ENCODE measurements at places on chromosomes 7 and 10.

GRCh38 chr10:61733358-61733940 lies 70.7 kb downstream of the CABCOCO1 start:
- peak; percentile 22 for DNase-seq

DNA sequence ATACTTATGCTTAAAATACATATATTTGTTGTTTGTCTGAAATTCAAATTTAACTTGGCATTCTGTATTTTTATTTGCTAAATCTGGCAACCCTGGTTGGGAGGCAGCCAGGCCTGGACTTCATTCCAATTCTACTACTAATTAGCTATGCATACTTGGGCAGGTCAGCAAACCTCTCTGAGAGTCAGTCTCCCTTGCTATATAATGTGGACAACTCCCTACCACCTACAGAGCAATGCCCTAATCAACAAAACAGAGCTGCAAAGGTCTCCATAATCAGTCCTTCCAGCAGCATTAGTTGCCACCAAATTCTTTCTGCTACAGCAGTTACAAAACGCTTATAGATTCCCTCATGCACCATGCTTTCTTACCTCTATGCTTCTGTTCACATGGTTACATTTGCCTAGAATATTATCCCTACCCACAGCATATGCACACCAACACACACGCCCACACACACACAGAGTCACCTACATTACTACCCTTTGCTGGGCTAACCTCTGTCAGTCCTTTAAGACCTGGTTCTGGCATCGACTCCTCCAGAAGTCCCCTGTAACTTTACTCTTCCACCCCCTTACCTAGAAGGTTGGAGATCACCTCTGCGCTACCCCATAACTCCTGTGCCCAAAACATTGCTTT lies 188.7 kb downstream of the FGFR2 start:
- DNase-seq, result no peak

DNA sequence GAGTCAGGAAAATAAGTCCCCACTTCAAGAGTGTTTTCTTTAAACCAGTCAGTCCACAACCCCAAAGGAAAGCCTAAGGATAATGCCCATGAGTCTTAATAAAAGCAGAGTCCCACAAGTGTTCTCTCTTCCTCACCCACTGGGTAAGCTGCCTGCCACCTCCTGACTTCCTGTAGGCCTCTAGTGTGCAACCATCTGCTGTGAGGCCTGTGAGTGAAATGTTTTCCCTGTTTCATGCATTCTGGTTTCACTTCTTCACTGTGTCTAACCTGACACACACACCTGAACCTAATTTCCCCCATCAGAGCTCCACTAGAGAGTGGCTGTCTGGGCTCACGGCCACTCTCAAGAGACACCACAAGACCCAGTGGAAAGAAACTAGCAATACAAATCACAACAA lies 38.9 kb upstream of the GDF10 start:
- DNase-seq, result peak; percentile 63

GRCh38 chr7:41232086-41232485 lies 470.8 kb downstream of the INHBA start:
- DNase-seq, result no peak

GRCh38 chr10:18449611-18450026 lies 201.8 kb downstream of the NSUN6 start:
- DNase-seq, result no peak

DNA sequence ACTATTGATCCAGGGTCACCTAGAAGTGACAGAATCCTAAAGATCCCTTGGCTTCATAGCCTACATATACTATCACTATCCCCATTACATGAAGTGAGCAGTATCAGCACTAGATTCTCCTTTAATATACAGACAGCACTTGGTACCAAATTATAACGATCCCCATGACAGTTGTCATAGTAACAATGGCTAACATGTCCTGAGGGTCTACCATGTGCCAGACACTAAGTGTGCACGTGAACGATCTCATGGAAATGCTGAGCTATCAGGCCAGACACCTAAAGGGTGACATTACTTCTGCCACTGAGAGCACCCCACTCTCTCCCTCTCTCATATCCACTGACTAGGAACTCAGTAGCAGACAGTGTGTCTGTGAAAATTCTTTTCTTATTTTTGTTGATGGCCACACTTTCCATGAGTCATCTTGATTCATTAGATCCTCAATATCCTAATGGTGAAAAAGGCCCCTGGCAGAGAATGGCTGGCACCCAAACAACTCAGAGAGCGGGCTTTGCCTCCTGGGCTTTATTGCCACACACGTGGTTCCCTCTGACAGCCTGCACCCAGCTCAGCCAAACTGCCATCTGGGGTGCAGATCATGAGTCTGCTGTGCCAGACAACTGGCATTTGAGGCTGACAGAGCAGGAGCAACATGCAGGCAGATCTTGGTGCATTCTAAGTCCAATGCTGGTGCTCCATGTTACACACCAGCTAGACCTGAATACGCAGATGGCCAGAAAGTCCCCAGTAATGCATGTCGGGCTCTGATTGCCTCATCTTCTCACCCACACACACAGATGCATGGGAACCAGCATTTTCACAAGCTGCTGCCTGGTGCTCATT lies 176.3 kb downstream of the DGKI start:
- no peak for DNase-seq

DNA sequence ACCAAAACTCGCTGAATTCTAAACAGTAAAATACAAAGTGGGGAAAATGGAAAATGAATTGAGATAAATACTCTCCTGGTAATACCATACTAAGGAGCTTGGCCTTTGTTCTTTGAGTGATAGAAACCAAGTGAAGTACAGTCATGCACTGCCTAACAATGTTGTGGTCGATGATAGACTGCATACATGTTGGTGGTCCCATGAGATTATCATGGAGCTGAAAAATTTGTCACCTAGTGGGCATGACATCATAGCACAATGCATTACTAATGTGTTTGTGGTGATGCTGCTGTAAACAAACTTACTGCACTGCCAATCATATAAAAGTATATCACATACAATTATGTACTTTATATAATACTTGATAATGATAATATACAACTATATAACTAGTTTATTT lies 419.1 kb downstream of the ARL4A start:
- no peak for DNase-seq

- DNase-seq, result peak; percentile 39
Measured at GRCh38 chr10:100728928-100729861, 16.2 kb upstream of the PAX2 start.

GRCh38 chr7:76122516-76123239 lies 74.8 kb downstream of the MDH2 start:
- DNase-seq, result no peak

DNA sequence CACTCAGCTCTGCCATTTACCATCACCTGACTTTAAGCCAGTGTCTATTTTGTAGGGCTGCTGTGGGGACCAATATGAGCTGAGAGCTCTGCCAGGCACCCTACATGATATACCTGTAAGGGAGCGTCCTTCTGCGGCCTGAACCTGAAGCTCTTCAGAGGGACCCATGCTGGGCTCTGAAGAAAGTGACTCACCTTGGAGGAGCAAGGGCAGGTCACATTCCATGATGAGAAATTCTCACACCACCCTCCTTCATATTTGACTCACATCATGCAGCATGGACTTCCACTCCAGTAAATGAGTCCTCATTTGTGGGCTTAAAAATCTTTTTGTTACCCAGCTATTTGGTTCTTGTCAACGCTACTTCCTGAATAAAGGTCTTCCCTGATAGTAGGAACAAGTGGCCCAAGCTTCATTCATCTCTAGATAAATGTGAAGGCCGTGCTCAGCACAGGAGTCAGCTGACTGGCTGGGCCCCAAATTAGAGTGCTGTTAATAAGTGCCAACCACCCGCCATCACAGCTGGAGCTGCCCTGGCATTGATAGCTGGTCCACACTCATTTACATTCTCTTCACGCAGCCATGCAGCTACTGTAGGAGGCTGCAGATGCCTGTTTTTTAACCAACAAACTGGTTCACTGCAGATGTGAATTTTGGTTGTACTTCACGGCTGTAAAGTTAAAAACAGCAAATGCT lies 78.4 kb downstream of the RNF216 start:
- no peak for DNase-seq

- no peak for DNase-seq
Measured at GRCh38 chr10:43060291-43060690, 16.6 kb upstream of the RET start.

DNA sequence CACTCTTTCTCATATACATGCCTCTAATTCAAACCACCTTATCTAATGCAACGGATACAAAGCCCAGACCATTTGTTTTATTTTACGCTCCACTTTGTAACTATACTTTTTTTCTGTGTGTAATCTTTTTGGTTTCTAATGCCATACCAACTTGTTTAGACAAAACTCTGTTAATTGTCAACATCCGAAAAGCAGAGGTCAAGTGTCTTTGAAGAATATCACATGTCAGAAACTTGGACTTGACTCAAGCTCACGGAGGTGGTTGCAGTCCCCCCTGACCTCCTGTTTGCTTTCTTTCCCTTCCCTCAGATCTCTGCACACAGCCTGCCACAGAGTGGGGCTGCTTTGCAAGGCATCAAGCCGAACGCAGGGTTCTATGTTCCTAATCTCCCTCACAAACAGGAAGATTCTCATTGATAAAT lies 698.9 kb downstream of the PARD3 start:
- no peak for DNase-seq

DNA sequence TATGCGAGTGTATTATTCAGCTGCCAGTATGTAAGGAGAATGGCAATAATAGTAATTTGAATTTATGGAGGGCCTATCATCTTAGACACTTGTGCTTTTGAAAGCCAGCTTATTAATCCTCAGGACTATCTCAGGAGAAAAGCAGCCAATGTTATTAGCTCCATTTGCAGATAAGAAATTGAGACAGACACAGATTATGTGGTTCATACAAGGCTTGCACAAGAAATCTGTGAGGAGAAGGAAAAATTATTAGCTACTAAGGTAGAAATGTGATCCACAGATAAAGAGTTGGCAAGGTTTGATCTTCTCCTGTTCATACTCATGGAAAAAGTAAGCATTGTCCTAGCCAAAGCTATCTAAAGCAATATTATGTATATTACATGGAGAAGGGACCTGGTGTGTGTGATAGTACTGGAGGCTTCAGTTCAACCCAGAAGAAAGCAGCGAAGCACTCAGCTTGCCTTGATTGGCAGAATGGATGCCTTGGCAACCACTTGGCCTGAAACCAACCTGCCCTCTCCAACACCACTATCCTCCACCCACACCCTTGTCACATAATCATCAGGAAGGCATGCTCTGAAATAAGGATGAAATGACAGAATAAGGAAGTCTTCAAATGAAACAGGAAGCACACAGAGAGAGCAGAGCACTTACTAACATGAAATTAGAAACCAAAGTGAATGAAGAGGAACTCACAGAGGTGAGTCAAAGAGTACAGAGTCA lies 18.0 kb downstream of the MACC1 start:
- DNase-seq, result no peak

- no peak for DNase-seq
Measured at GRCh38 chr7:2904202-2904601, 60.1 kb upstream of the GNA12 start.

DNA sequence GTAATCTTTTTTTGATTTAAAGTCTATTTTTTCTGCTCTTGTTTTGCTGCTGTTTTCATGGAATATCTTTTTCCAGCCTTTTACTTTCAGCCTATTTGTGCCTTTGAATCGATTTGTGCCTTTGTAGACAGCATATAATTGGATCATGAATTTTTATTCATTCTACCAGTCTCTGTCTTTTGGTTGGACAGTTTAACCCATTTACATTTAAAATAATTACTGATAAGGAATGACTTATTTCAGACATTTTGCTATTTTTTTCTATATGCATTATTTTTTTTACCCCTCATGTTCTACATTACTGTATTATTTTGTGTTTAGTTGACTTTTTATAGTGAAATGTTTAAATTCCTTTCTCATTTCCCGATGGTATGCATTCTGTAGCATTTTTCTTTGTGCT lies 99.6 kb downstream of the EXOC4 start:
- DNase-seq, result no peak

GRCh38 chr10:84012831-84013458 lies 126.4 kb upstream of the GHITM start:
- peak; percentile 28 for DNase-seq

- DNase-seq, result no peak
Measured at GRCh38 chr10:18306031-18306430, 165.8 kb downstream of the CACNB2 start.

GRCh38 chr10:132245056-132245455 lies 58.3 kb downstream of the DPYSL4 start:
- no peak for DNase-seq

DNA sequence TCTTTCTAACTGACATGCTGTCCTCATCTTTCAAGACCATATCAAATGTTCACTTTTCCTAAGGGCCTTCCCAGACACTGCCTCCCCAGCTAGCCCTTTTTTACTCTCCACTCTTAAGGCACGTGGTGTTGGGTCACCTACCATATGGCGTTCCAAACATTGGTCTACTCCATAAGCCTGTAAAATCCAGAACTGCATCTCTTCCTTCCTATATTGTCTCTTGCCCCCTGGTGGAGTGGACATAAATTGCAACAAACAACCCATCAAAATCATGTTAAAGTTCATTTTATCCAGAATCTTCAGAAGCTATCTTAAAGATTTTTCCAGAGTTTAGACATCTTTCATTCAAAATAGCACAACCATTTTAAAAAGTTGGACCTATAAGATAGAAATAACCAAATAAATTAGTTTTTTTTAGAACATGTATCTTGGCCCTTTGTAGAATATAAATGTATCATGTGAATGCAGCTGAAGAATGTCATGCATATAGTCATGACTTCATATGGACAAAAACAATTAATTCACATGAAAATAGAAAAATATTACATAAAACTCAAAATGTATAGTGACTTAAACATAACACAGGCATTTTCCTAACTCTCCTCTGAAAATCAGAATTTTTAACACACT lies 180.6 kb upstream of the CHRM2 start:
- DNase-seq, result no peak

DNA sequence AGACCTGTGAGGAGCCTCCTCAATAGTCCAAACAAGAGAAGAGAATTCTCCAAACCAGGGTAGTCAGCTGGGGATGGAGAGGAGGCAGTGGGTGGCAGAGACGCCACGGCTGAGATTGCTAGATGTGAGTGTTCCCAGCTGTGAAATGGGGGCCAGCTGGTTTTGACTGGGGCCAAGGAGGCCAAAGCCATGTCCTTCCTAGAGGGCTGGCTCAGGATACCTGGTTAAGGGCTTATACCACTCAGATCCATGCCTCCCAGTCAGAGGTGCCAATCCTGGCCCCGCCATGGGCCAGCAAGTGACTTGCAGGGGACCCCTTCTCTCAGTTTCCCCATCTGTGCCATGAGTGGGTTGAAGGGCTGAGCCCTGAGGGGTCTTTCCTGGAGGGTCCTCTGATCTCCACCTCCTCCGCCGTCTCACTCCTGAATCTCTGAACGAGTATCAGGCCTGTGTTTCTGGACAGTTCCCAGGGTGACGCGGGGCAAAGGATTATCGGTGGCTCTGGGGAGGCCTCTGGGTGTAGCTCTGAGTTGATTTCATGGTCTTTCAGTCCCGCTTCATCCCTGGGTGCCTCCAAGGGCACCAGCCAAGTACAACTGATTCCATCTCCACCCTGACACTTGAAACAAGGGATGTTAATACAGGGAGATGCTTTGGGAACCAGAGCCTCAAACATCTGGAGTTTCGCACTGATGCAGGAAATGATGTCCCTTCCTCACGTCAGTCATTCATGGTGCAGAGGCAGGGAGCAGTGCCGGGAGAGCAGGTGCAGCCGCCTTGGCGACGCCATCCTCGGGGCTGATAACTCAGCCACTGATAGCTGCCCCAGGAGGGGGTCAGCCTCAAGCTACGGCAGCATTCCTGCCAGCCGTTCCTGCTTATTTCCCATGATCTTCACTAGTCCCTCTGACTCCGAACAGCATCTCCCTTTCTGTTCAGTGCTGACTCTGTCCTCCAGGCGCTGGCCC lies 126.7 kb downstream of the RGS10 start:
- no peak for DNase-seq

- no peak for DNase-seq
Measured at GRCh38 chr7:75850235-75850634, 28.6 kb upstream of the RHBDD2 start.

Measured in activated naive CD4-positive, alpha-beta T cell treated with anti-CD3 and anti-CD28 coated beads, Interleukin-2, amount 10 ng/mL, durations not matched to agents 7 days and 5 days (primary cell).